Stimulated activated naive CD8-positive, alpha-beta T cell treated with anti-CD3 and anti-CD28 coated beads, Interleukin-15, Interleukin-2, amounts not matched to agents 100 U/mL and 50 U/mL, for 24 hours (primary cell): ENCODE measurements at places on chromosomes 4 and X.

DNA sequence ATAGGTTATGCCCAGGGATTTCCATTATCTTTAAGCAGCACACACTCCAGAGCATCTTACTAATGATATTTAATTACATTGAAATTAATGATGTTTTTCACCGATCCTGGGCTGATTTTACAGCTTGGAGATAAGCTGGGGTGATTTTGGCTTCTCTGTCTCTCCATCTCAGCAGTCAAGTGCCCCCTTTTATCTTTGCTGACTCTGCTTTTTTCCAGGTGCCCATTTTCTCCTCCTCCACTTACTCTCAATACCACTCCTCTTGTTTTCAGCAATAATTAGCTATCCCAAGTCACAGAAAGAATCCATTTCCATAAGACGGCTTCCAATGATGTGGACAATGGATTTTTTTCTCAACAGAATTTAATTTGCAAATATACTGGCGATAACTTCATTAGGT lies 266.7 kb downstream of the GBA3 start:
- DNase-seq = no peak

- no peak for DNase-seq
These were observed 65.0 kb upstream of the IL15 start for GRCh38 chr4:141571362-141571761.

GRCh38 chr4:125420526-125420925 lies 105.8 kb downstream of the FAT4 start:
- no peak for DNase-seq

DNA sequence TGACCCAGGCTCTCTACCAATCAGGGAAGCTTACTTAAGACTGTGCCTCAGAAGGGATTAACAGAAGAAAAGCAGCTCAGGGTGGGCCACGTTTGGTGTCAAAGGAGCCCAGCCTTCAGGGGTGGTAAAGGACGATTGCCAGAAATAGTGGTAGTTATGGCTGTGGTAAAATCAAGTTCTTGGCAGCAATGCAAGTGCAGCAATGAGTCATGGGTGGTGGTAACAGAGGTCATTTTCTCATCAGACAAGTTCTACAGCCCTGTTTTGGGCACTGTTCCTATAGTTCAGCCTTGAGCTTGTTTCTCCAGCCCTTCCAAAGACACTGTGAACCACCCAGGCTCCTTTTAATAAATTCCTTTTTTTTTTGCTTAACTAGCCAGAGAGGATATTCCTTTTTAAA lies 120.3 kb downstream of the EFHC2 start:
- no peak for DNase-seq

DNA sequence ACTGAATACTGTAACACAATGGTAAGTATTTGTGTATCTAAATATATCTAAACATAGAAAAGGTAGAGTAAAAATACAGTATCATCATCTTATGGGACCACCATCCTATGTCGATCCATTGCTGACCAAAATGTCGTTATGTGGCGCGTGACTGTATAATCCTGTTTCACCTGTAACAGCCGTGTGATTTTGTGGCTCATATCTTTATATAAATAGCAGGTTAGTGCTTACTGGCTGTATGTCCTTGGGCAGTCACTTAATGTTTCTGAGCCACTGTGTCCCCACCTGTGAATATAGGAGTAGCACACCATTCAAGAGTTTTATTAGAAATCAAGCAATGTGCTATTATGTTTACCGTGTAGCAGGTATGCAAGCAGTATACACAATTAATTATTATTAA lies 226.2 kb upstream of the FAT1 start:
- no peak for DNase-seq

DNA sequence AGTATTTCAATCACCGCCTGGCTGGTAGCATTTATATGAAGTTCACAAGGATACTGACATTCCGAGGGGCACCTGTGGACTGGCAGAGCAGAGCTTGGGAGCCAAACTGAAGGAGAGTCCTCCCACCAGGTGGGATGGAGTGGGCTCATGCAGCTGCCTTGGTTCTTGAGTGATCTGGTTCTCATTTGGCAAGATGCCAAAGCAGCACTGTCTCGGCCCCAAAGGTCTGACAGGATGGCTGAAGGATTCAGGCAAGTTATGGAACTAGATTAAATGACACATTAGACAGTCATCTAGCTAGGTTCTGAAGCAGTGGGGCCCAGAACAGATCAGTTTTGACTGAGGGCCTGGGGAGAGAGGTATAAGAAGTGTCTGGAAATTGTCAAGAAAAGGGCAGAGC lies 3.2 kb downstream of the FGF16 start:
- DNase-seq = no peak

DNA sequence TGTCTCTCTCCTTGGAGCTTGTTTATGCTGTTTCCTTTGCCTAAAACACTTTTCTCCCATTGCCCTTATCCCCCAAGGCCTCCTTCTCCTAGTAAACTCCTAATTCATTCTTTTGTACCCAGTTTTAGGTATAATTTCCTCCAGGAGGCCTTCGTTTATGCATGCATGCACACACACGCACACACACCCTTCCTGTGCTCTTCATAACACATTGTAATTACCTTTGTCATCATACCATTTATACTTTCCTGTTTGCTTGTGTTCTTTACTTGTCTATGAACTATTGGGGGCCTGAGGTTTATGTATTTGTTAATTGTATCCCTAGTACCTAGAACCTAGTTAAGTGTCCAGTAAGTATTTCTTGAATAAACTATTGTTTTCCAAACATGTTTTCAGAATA lies 45.5 kb downstream of the XIAP start:
- DNase-seq = no peak

- DNase-seq = no peak
These were observed 82.7 kb downstream of the MXRA5 start for GRCh38 chrX:3263681-3264126.

DNA sequence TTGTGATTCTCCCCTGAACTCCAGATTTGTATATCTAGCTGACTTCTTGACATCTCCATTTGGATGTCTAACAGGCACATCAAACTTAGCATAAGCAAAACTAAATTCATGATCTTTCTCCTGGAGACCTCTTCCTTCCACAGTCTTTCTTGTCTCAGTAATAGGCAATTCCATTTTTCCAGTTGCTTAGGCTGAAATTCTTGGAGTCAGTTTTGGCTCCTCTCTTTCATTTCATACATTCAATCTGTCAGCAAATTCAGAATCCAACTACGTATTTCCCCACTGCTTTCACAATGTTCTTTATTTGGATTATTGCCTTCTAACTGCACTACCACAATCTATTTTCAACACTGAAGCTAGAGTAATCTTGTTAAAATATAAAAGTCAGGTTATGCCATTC lies 219.9 kb upstream of the GLRA2 start:
- no peak for DNase-seq

GRCh38 chrX:138020941-138021340 lies 455.0 kb downstream of the ZIC3 start:
- DNase-seq = no peak

GRCh38 chrX:139842326-139843185 lies 90.3 kb downstream of the ATP11C start:
- no peak for DNase-seq

GRCh38 chr4:3030566-3031356 lies 43.6 kb downstream of the HTT-AS start:
- no peak for DNase-seq

GRCh38 chr4:10063544-10064300 lies 42.4 kb upstream of the SLC2A9 start:
- no peak for DNase-seq

DNA sequence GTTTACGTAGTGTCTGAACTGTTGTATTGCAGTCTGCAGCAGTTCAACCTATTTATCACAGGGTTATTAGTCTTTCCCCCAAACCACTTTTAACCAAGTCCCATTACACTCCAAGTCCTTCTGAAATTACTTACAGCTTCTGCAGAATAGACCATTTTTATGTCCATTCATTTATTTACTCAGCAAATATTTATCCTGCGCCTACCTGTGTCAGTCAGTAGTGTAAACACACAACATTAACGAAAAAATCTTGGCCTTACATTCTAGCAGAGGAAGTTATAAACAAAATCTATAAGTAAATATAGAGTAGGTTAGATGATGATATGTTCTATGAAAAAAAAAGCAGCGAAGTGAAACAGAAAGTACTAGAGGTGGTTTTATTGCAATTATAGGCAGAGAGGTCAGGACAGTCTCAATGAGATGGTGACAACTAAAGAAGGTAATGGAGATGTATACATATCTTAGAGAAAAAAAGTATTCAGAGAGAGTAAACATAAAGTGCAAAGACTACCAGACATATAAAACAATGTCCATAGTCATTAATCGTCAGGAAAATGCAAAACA lies 534.7 kb downstream of the KCNIP4 start:
- no peak for DNase-seq

DNA sequence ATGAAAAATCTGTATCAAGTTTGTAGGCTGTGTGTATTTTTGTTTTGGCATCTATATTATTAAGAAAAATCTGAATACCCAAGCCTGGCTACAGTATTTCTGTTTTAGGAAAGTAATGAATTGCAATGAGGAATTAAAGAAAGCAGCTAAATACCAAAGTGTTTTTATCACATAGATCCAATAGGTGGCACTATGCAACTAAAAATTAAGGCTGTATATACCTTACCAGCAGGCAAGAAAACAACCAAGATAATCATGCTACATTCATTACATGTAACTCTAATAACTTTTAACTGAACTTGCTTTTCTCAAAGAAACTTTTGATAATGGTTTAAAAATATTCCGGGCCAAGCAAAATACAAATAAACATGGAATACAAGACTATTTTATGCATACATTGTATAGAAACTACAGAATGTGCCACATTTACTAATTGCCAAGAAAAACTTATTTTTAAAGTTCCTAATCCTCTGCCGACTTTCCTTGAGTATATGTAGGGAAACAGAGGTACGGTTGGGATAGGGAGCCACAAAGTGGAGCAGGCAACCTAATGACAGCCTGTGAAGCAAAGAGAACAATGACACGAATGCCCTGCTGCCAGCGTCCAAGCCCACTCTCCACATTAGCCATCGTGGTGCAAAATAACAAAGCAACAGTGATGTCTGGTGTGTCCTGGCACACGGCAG lies 63.7 kb downstream of the SEC24D start:
- DNase-seq = no peak

DNA sequence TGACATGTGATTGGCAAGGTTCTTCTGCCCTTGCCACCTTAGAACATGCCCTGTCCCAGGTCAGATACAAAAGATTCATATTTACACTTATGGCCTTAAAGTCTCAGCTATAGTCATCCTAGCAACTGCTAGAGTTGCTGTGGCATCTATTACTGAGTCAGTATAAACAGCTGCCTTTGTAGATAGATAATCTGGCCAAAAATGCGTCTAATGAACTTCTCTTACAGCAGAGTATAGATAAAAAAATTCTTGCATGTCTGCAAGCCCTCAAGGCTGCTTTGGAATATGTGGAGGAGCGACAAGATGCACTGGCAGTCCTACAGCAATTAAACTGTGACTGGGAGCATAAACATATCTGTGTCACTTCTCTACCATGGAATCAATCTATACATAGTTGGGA lies 1209.7 kb upstream of the PABPC4L start:
- DNase-seq = no peak

DNA sequence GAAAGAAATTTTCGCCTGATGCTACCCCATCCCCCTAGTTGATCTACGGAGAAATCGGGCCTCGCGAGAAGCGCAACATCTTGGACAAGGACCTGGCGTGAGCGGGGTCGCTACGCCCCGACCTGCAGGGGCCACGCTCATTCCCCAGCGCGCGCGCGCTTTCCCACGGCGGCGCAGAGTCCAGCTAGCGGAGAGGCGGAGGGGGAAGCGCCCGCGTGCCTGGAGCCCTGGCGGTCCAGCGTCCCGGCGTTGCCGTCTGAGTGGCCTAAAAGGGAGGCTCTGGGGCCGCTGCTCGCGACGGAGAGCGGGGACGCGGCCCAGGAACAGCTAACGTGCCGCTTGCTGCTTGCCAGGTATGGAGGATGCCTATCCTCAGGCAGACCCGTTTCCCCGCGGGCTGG lies 6.0 kb upstream of the SOX3 start:
- DNase-seq = no peak

GRCh38 chr4:20454515-20454914 lies 202.8 kb downstream of the SLIT2 start:
- no peak for DNase-seq

DNA sequence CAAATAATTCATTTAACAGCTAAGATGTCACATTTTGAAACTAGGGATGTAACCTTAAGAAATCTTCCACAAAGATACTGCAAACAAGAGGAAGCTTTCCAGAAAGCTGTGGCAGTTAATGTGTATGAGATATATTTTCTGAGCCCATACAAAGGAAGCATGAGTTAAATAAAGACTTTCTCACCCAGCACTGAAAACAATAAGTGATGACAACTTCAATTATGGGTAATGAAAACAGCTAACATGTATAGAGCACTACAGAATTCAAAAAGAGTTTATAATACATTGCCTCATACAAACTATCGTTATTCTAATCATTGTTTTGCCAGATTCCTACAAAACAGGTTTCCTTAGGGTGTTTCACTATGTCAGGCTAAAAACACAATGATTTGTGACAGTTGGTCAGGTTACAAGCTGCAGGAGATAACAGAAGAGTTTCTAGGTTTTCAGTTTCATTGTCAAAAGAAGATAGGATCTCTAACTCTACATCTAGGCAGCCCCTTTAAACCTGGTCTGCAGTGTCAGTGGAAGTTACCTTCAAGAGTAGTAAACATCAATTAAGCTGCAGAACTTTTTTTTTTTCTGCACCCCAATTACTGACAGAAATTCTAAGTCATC lies 618.1 kb upstream of the ADGRL3 start:
- no peak for DNase-seq

DNA sequence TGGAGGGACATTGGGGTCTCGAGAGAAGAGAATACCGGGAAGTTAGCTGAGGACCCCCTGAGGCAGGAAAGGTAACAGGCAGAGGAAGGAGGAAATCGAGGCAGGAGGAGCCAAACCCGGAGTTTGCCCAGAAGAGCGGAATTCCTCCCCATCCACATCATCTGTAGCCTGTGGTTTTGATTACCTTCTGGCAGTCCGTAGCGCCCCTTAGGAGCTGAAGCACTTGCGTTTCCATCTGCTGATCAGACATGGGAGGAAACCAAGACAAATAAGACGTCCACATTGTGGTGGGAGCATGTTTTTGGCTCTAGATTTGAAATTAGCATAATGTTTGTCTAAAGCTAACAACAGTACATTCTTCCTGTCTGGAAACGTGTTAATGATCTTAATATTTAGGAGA lies 26.8 kb upstream of the HMX1 start:
- no peak for DNase-seq

- DNase-seq = no peak
These were observed 6.9 kb downstream of the FABP2 start for GRCh38 chr4:119315036-119315435.

- DNase-seq = no peak
These were observed 554.1 kb upstream of the MAGEB2 start for GRCh38 chrX:29661290-29661689.

- no peak for DNase-seq
These were observed 481.3 kb downstream of the NAF1 start for GRCh38 chr4:162685410-162685809.
